ENCODE measurements at places on chromosomes 6 and 20.

DNA sequence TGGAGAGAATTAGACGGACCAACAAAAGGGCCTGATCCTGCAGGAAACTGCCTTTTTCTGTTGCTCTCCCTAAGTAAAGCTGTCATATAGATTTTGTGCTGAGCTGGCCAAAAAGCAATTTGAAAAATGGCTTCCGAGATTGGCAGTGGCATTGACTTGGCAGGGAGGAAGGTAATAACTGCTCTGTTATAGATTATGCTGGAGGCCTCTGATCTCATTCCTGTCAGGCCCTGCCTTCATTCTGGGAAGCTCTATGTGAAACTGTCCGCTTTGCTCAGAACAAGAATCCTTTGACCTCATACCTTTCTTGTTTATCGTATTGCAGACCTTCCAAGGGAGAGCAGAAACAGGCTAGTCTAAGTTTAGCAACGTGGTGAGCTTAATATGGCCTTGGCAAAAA is 234.4 kb downstream of the PHACTR1 start:
- DNase-seq, result peak; percentile 56

GRCh38 chr6:52365317-52365716 is 3.4 kb downstream of the PAQR8 start:
- DNase-seq, result no peak

DNA sequence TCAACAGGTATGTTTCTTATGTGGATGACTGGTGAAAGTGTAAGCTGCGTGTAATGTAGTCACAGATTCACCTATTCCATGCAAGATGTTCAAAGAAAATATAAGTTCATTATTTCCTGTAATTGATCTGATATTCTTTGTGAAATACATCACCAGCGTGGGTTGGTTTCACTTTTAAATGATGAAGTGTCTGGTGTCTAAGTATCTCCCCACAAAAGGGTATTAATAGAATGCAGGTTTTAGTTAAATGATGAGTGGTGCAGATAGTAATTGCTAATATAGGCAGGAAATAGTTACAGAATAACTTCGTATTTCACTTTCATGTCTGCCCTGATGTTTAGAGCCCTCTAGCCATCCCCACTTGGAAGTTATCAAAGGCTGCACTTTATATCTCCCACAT is 22.2 kb downstream of the PGBD1 start:
- no peak for DNase-seq

GRCh38 chr6:142318714-142319113 is 16.9 kb downstream of the ADGRG6 start:
- no peak for DNase-seq

GRCh38 chr6:169808608-169808967 is 57.2 kb downstream of the ERMARD start:
- DNase-seq, result no peak

Data from NCI-H446 treated with DMSO at 0.1 percent for 48 hours (cell line).